ENCODE measurements at places on chromosomes 16 and 17. TPM values are rescaled to one million over a fixed set of nuclear protein-coding genes. Genes with fewer than 3 reads are reported as not detected.

Gene CACNG5
- total RNA-seq = not detected

DNA sequence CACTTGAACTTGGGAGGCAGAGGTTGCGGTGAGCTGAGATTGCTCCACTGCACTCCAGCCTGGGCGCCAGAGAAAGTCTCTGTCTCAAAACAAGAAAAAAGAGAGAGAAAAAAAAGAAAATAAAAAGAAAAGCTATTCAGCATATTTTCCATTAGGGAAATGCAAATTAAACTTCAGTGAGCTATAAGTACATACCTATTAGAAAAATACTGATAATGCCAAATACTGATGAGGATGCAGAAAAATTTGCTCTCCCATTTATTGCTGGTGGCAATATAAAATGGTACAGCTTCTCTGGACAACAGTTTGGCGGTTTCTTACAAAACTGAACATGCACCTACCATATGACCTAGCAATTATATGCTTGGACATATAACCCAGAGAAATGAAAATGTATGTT lies 9.8 kb downstream of the KRT10 start:
- no peak for DNase-seq
- H3K27me3 ChIP-seq = peaks cover 46% of the 10 kb centered on the region
- H3K36me3 ChIP-seq = peaks cover 13% of the 10 kb centered on the region

Gene HLF
- 0.25 TPM for total RNA-seq

DNA sequence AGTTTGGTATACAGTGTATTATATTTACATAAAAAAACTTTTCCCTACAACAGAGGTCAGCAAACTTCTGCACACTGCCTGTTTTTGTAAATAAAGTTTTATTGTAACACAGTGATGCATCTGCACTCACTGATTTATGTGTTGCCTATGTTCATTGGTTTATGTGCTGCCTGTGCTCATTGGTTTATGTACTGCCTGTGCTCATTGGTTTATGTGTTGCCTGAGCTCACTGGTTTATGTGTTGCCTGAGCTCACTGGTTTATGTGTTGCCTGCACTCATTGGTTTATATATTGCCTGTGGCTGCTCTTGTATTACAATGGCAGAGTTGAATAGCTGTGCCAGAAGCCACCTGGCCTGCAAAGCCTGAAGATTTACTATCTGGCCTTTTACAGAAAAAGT lies 81.6 kb downstream of the MYH11 start:
- no peak overlapping the region for H3K4me3 ChIP-seq
- no peaks in the 10 kb centered on the region for H3K27me3 ChIP-seq
- no peak overlapping the region for H3K27ac ChIP-seq
- H3K36me3 ChIP-seq = no peaks in the 10 kb centered on the region
- no peak for DNase-seq

Gene VAT1
- 35.9 TPM for total RNA-seq

GRCh38 chr16:6905601-6906000 lies 427.0 kb upstream of the RBFOX1 start:
- no peak for DNase-seq
- H3K36me3 ChIP-seq = no peaks in the 10 kb centered on the region
- no peaks in the 10 kb centered on the region for H3K27me3 ChIP-seq
- no peak overlapping the region for H3K4me3 ChIP-seq

GRCh38 chr17:21425321-21425720 lies 49.2 kb downstream of the KCNJ12 start:
- H3K36me3 ChIP-seq = no peaks in the 10 kb centered on the region
- H3K27ac ChIP-seq = no peak overlapping the region
- no peaks in the 10 kb centered on the region for H3K27me3 ChIP-seq
- H3K4me1 ChIP-seq = no peaks in the 10 kb centered on the region

Gene PRSS8
- total RNA-seq = not detected
